DMS153 (cell line): ENCODE measurements at places on chromosomes 5 and 9.
A peak's percentile ranks its signal among the peaks of the same experiment; 100 is the strongest.

DNA sequence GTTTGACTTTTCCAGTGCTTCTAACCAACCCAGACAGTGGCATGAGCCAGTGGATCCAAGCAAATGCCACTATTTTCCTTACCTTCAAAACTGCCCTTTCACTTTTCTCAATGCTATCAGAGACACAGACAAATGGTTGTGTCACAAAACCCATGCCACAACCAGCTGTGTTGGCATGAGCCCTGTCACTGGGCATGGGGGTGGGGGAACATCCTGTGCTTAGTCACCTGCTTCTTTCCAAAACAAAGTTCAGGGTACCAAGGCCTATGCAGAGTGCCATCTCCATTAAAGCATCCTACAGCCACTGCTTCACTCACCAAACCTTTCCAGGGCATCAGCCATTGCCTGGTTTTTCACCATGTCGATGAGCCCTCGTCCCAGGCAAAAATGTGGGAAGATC, 30.1 kb downstream of the NIPSNAP3B start:
- no peak for DNase-seq

DNA sequence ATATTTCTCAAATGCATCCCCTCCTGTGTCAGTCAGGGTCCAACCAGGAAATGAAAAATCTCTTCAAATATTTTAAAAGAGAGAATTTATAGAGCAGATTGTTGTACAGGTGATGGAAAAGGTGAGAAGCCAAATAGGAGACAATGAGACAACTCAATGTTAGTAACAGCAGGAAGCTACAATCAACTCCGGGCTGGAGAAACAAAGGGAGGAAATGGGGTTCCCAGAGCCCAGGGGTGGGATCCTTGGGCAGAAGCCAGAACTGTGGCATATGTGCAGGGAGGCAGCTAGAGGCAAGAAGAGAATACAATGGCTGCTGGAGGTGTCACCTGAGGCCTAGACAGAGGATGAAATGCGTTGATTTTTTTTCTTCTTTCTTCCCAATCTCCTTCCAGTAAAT, 361.8 kb upstream of the ACTBL2 start:
- no peak for DNase-seq

GRCh38 chr9:14347406-14348122, 33.6 kb upstream of the NFIB start:
- DNase-seq, result peak; percentile 54

- DNase-seq, result no peak
Observed at GRCh38 chr5:15798006-15798405, 298.0 kb downstream of the FBXL7 start.

- no peak for DNase-seq
Observed at GRCh38 chr5:92956886-92957285, 624.1 kb downstream of the NR2F1-AS1 start.

DNA sequence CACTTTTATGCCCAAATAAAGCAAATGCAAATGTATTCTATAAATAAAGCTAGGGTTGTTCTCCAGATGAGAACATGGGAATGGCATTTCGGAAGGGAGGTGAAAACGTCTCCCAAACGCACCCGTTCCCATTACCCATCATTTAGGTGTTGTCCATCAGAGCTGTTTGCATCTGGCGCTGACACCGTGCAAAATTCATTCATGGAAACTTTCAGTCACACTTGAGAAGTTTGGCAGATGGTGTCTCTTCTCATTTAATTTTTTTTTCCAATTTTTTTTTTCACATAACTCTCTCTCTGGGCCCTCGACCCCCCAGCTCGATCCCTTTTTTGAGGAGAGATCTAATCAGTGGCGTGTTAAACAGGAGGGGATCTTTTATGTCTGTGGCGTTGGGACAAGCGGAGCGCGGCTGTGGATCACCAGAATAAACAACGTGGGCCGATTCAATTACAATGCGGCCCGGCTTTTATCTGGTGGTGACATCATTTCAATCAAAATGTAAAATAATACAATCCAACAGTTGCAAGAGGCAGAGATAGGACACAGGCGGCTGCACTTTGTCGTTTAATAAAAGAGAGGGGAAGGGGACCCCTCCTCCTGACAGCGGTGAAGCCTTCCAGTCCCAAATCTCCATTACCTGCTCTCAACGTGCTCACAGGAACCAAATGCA, 246.1 kb upstream of the IRX4 start:
- DNase-seq, result no peak

DNA sequence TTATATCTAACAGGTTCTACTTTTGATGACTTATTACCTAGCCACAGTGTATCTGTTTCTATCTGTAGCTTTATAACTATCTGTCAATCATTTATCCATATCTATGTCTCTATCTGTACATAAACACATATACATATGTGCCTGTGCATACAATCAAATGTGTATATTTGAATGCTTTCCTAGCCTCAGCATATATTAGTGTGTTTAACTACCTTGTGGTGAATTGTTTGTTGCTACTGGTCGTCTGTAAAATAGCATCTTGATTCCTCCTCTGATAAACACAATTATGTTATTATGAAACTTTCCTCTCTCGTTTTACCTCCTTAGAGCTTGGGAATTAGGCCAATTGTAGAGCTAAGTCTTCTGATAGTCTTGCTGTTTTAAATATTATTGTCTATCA, 44.4 kb downstream of the PARP8 start:
- no peak for DNase-seq

DNA sequence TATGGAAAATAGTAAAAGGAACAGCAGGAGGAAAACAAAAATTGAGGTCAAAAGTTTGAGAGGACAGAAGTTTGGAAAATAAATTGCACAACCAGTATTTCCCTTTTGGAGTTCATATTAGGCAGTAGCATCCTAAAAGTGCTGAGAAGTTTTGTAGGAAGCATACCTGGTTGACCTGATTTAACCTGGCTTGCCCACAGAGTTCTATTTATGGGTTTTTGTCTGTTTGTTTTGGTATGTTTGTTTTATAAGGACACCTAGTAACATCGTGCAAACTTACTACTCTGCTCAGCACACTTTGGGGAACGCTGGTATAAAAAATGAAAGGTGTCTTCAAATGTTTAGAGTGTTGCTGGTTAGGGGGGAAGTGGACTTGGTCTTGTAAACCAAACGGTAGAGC, 15.1 kb downstream of the ADRB2 start:
- DNase-seq, result no peak

DNA sequence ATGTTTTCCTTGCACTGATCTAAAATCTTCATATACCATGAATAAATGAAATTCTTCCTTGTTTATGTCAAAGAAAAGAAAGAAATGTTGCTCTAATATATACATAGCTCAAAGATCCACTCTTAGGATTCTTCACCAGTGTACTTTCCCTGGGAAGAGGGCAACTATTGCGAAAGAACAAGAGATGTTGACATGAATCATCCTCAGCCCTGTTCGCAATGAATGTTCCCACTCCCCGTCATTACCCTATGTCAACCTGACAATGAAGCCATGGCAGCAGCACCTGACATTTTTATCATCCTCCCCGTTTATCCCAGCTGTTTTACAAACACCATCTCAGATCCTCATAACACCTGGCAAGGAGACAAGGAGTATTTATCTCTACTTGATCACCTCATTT, 409.1 kb upstream of the GRIA1 start:
- no peak for DNase-seq
